NCI-H226 (cell line): ENCODE measurements at places on chromosomes 4 and X.
A peak's percentile ranks its signal among the peaks of the same experiment; 100 is the strongest.

DNA sequence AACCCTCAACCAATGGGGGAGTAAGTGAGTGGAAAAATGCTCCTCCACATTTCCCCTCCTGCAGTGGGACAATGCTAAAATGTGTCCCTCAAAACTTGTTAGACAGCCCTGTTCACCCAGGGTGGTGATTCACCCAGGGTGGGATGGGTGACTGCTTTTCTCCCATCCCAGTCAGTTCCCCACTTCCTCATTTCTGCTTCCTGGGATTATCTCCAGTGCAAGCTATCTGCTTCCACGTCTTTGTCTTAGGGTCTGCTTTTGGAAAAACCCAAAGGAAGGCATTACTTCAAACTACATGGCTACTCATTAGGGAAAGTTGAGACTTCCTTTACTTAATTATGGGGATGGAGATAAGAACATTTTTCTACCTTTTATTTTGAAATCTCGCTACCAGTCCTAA is 45.5 kb downstream of the ETNPPL start:
- no peak for DNase-seq

DNA sequence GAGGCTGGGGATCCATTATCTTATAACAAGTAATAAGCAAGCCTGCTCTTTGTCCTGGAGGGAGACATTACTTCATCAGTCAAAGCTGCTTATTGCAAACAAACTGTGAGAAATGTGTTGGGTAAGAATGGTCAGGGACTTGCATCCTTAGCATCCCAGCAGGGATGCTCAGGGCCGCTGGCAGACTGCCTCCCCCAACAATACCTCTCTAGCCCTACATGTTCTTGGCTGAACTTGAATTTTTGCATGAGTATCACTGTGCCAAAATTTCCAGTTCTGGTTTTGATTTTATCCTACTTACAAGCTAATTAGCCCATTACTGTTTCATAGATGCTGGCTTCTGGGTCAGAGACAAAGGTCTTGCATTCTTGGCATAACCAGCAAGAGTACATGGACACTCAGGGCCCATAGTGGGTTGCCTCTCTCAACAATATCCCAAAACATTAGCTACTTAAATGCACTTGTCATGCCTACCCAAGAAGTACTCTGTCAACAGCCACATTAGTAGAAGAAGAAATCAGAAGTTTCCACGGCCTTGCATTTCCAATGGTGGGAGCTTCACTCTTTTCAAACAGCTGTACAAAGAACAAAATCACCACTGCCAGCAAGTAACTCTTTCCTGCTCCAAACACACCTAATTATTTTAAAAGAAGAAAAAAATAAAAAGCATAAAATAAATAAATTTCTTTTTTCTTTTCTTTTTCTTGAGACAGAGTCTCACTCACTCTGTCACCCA is 41.9 kb upstream of the NEUROG2 start:
- no peak for DNase-seq

- no peak for DNase-seq
These were observed 100.1 kb upstream of the VCX3B start for GRCh38 chrX:8364369-8365141.

DNA sequence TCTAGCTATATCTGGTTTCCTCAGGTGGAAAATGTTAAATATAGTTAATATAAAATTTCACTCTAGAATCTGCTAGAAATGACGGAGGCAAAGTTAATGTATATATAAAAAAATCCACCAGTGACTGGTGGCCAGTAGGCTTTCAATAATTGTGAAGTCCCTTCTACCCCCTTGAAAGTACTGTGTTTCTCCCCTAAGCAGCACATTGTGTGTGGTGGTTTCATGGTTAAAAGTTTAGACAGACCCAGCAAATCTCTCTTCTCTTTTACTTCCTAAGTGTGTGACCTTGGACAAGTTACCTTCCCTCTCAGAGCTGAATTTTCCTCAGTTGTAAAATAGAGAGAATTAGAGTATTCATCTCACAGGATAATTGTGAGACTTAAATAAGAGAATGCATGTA is 600 bp upstream of the HEPH start:
- no peak for DNase-seq

- no peak for DNase-seq
These were observed 172.8 kb downstream of the SMIM20 start for GRCh38 chr4:26086621-26087441.

GRCh38 chr4:85416094-85416493 is 58.9 kb upstream of the ARHGAP24 start:
- DNase-seq = no peak

DNA sequence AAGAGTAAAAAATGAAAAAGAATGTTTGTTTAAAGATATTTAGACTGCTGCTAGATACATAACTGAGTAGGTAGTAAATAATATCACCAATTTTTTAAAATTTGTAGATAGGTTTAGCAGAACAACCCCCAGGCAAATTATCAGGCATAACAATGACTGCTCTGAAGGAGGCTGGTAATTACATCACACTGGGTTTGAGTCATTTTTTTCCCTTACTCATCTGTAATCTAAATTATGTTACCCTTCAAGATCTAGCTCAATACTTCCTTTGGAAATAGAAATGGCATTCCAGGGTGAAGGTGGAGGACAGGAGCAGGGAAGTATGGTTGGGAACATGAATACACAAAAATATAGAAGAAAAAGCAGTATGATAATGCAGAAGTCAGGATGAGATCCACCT is 431.6 kb upstream of the MAOA start:
- DNase-seq = peak; percentile 62

GRCh38 chr4:55865228-55865806 is 11.9 kb downstream of the EXOC1 start:
- no peak for DNase-seq

DNA sequence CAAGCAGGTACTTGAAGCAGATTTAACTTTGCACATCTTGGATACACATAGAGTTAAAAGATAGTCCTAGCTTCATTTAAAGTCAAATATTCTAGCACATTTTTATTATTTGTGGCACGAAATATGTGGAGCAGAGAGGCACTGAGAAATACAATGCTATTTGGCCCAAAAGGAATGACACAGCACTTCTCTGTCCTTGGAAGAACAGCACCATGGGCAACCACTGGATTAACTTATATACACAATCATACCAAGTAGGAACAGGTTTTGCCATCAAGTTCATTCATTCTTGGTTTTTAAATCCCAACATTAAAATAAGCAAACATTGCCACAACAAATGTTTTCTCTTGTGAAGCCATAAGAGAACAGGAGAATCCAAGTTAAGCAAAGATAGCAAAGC is 924 bp upstream of the ENAM start:
- no peak for DNase-seq

DNA sequence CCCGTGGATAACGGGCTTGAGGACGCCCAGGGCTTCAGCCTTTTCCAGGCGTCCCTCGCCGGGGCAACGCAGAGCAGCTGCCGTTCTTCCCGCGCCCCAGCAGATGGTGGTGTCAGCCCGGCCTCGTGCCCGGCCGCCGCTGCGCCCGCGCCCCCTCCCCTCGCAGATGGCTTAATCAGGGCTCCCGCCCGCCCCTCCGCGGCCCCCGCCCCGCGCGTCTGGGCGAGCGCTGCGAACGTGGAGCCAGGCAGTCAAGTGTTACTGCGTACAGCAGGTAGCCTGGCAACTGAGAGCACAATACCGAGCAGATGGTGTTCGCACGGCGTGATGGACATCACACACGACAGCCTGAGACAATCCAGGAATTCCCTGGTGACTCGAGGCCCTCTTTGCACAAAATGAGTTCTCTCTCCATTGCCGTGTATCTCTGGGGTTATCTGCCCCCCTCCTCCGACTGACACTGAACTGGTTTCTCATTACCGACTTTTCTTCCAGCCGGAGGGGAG is 69.3 kb downstream of the MGST2 start:
- DNase-seq = no peak

GRCh38 chr4:2394528-2394927 is 23.9 kb downstream of the ZFYVE28 start:
- DNase-seq = no peak

DNA sequence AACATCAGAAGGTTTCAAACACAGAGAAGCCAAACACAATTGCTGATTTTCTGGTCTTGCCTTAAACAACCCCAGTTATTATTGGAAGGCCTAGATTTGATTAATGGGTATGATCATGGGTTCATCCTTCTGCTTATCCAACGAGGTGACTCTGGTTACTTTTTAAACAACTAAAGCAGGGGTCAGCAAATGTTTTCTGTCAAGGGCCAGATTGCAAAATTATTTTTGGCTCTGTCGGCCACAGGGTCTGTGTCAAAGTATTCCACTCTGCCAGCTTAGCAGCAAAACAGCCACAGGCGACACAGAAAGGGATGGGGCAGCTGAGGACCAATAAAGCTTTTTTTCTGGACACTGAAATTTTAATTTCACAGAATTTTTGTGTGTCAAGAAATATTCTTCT is 249.1 kb upstream of the STS start:
- no peak for DNase-seq

GRCh38 chr4:23547601-23548000 is 342.2 kb downstream of the PPARGC1A start:
- DNase-seq = no peak
